ENCODE measurements at places on chromosomes 3 and 15.

DNA sequence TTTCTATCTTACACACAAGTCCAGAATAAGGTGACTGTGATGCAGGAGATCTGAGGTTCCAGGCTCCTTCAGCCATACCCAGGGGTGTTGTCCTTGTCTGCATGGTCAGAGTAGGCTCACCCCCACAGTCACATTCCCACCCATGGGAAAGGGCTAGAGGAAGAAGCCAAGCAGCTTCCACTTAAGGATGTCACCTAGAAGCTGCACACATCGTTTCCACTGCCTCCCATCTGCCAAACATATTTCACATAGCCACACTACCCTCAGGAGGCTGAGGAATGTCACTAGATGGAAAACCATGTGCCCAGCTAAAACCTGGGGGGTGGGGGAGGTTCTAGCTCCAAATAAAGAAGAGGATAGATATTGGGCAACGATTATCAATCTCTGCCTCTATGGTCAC is 58.1 kb downstream of the TMEM39A start:
- DNase-seq, result no peak

GRCh38 chr3:190173426-190173825 is 52.7 kb upstream of the P3H2 start:
- DNase-seq, result no peak

DNA sequence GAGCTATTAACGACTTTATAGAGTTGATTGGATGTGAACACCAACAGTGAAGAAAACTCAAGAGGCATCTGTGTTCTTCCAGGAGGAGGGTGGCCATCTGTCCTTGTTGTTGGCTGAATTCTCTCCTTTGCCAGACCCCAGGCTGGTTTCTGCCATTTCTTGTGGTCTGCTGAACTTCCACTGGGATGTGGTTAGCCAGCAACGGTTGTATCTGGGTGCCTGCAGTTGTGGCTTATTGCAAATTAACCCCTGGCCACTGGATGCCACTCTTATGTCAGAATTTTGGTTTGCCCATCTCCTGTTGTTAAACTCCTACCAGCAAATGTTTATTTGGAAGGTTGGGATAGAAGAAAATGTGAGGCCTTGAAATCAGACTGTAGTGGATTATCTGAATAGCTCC is 163.6 kb upstream of the TBC1D5 start:
- DNase-seq, result no peak

GRCh38 chr15:99706557-99707303 is 26.5 kb downstream of the LYSMD4 start:
- no peak for DNase-seq

GRCh38 chr3:138241061-138241460 is 54.0 kb downstream of the ARMC8 start:
- no peak for DNase-seq

DNA sequence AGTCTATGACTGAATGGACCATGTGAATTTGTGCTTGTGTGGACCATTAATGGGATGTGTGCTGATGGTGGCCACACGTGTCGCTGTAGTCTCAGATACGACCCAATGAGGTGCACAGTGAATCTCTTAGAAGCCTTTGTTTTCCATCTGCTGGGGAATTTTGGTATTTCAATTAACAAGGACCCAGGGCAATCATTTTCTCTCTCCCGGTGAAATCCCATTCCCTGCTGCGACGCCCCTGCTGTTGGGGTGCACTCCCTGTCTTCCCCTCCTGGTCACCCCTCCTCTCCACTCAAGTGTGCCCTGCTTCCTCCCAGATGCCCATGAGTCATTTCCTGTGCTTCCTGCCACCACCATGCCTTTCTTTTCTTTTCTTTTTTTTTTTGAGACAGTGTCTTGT is 32.7 kb downstream of the EBLN2 start:
- no peak for DNase-seq

- no peak for DNase-seq
Observed at GRCh38 chr15:41927536-41927935, 33.7 kb upstream of the SPTBN5 start.

- no peak for DNase-seq
Observed at GRCh38 chr3:16290827-16291196, 25.8 kb downstream of the OXNAD1 start.
